GM10248 (cell line): ENCODE measurements at places on chromosomes 7 and 10.

DNA sequence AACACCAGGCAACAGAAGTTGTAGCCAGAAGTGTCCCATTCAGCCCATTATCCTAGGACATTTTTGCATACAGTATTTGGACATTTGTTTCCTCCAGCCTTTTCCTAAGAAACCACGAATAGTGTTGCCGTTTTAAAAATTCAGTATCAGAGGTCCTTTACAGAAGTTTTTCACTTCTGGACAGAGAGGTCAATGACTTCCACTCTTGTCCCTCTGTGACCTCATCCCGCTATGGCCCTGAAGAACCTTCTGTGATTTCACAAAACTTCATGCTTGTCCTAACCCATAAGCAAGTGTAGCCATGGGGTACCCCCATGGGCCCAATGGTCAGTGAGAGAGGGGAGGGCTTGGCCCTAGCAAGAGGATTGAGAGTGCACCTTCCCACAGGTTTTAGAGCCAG is 364.8 kb downstream of the TNS3 start:
- no peak for DNase-seq

GRCh38 chr7:5417106-5418071 is 6.2 kb downstream of the TNRC18 start:
- DNase-seq: no peak

DNA sequence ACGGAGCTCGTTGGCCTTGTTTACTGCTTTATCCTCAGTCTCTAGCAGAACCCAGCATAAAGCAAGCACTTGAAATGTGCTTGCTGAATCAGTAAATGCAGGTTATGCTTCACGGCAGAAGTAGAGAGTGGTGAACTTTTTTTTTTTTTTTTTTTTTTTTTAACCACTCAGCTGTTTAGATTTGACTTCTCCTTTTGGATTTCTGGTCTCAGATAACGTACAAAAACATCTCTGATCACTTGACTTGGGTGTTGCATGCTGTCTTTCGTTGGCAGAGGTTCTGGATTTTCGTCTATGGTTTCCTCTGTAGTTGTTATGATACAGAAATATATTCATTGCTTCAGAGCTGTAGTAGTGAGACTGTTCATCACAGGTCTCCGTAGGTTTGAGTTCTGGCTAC is 242.5 kb upstream of the HABP2 start:
- no peak for DNase-seq

DNA sequence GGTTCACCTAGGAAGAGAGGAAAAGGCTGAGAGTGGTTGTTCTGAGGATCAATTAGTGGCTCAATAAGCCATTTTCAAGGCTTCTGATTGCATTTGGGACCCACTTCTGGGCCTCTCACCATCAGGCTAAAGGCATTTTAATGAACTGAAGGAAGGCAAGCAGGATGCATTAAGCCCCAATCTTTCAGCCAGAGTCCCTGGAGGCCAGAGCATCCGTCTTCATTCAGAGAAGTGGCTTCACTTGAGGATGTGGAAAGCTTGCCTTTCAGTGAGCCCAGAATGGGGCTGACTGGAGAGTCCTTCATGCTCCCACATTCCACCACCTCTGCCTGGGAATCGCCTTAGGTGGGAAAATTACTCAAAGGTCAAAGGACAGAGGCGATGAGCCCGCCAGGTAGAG is 41.8 kb downstream of the COL17A1 start:
- DNase-seq: peak; percentile 4

DNA sequence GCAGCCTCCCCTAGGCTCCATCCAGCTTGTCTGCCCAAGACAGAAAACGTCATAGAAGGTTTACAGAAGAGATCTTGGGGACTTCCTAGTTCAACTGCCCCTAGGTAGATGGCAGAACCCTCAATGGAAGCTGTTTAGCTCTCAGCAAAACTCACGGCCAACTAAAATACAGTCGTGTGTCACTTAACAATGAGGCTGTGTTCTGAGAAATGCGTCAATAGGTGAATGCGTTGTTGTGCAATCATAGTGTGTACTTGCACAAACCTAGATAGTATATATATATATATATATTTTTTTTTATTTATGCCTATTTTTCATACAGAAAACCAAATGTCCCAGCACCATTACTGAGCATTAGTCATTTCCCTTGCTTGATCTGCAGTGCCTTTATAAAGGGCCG is 100.4 kb upstream of the SH2B2 start:
- no peak for DNase-seq

DNA sequence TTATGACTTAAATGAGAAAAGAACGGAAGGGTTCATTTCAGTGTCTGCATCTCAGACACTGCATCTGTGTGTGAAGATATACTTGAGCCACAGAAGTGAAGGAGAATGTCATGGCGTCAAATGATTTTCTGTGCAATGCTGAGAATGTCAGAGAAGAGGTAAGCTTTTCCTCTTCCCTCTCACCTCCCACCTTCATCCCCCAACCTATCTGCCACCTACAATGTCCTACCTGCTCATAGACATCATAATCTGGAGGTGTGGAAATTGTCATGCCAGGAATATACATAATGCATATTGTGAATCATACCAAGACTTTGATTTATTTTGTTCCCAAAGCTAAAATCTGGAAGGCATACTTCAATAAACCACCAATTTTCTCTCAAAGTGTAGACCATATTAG is 53.7 kb downstream of the CTTNBP2 start:
- DNase-seq: no peak

GRCh38 chr10:31761156-31761555 is 167.5 kb downstream of the ARHGAP12 start:
- no peak for DNase-seq

- peak; percentile 87 for DNase-seq
Measured at GRCh38 chr10:133329491-133330202, 7.0 kb downstream of the CALY start.

GRCh38 chr10:784403-785088 is 95.1 kb upstream of the DIP2C start:
- peak; percentile 21 for DNase-seq

DNA sequence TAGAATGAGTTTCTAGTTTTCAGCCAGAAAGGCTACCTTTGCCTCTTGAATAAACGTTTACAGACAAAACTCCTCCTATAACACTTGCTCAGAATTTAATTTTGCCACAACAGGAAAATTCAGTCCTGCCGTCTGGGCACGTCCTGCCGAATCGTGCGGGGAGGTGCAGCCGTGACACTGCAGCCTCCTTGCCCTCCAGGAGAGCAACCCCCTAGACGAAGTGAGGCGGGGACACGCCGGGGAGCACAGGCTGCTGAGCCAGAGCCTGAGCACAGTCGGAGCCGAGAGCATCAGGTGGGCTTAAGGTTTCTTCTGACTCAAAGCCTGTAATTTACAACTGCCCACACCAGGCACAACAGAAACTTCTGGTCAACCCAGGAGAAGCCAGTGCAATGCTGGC is 102.3 kb downstream of the DYNC2I1 start:
- DNase-seq: no peak

- DNase-seq: no peak
Measured at GRCh38 chr10:120260456-120260855, 196.6 kb upstream of the PLPP4 start.
